ENCODE measurements at places on chromosomes 4 and X.

GRCh38 chrX:50671661-50672060 lies 142.3 kb downstream of the SHROOM4 start:
- no peak for DNase-seq

- DNase-seq: no peak
These were observed 12.1 kb downstream of the ACSL4 start for GRCh38 chrX:109720947-109721346.

DNA sequence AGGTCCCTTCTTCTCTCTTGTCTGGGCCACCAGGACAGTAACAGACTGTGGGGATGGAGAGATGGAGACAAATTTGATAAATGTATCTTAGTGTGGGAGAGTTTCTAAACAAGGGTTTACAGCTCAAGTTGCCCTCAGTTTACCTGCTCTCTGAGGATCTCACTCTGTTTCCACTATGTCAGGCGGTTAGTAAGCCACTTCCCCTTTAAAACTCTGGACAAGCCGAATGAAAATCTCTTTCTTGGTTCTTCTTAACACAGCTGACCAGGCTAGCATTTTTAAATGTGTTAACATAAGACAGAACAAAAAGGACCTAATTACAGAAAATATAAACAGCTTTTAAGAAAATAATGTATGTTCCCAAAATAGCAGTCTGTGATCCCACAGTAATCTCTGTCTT lies 2.9 kb upstream of the SCARB2 start:
- DNase-seq: no peak

DNA sequence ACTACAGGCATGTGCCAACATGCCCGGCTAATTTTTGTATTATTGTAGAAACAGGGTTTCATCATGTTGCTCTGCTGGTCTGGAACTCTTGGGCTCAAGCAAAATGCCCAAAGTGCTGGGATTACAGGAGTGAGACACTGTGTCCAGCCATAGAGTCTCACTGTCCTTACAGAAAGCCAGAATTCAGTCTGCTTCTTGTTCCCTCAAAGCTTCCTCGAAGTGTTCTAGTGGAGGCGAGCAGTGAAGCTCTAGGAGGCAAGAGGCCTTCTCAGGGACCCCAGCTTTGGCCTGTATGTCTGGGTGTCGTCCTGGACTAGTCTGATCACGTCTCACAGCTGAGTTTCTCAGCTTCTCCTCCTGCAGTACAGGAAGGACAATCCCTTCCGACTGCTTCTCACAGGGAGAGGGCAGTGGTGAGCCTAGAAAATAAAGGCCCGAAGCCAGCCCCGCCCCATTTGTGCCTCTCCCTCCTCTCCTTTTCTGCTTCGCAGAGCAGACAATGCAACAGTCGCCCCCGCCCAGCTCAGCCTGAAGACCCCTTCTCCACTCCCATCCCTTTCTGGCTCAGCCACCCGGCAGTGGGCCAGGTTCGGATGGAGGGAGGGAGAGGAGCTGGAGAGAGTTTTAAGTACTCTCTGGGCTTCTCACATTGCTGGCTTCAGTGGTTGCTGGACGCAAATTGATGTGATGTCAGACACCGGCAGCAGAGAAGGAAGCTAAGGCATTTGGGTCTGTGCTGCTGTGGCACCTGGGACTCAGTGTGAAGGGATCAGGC lies 11.1 kb upstream of the FAM3A start:
- peak; percentile 59 for DNase-seq

- no peak for DNase-seq
These were observed 126.8 kb downstream of the NFKB1 start for GRCh38 chr4:102627831-102628523.

DNA sequence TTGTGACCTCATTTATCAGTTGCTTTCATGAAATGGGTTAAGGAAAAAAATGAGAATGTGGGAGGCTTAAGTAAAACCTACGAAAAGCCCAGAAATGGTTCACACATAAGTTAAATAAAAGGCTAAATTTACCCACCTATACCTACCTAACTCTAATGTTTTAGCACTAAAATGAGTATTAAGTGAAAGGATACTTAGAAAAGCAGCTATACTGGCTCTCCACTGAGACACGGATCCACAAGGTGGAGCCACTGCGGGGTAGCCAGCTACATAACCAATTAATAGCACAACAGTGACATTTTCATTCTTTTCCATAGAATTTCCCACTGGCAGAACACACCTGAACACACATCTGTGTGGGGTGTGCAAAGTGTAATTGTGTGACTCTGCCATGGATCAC lies 101.9 kb downstream of the MAML3 start:
- DNase-seq: no peak

DNA sequence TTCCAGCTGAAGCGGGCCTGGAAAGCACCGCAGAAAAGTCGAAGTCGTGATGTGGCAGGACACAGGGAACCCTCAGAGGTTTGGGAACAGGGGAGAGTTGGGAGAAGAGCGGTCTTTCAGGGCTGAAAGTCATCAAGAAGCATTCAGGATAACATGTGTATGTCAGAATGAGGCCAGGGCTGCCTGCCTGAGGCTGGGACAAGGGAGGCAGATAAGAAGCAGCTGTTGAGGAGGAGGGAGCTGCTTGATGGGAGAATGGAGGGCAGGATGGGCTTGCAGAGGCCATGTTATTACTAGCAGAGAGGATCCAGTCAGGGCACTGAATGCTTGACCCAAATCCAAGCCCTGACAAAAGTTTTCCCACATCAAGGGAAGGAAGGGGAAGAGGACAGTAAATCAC lies 132.0 kb downstream of the ATG4A start:
- DNase-seq: no peak

- DNase-seq: no peak
These were observed 500.6 kb upstream of the RPS6KA3 start for GRCh38 chrX:20767346-20767745.

DNA sequence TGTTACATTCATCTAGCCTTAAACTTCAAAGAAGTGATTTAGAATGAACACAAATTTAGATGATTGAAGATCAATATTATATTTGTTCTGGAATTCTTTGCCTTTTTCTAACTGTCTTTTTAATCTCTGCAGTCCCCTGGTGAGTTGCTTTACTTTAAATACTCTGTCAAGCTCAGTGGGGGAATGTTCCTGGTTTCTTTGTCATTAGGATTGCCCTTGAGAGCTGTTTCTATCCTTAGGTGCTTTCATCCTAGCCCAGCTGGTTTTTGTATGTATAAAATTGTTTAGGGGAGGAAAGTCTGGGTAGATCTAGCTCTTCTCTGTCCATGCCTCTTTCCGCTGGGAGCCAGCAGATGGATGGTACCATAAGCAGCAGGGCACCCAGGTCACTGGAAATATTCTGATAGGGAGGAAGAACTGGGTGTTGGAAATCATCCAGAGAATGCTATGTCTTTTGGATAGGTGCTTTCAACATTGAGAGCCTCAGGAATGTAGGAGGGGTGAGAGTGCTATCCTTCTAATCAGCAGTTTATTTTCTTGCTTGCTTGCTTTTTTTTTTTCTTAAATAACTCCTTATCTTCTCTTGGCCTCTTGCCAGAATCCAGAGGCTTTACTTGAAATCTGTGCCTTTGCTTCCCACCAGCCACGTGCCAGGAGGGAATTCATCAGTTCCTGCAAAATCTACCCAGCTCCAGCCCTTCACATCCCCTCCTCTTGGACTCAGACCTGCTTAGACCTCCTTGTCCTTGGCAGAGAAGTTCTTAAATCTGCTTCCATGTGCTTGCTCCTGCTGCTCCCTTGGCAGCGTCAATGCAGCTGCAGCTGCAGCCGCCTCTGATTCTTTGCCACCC lies 215.3 kb upstream of the ANXA3 start:
- DNase-seq: no peak

DNA sequence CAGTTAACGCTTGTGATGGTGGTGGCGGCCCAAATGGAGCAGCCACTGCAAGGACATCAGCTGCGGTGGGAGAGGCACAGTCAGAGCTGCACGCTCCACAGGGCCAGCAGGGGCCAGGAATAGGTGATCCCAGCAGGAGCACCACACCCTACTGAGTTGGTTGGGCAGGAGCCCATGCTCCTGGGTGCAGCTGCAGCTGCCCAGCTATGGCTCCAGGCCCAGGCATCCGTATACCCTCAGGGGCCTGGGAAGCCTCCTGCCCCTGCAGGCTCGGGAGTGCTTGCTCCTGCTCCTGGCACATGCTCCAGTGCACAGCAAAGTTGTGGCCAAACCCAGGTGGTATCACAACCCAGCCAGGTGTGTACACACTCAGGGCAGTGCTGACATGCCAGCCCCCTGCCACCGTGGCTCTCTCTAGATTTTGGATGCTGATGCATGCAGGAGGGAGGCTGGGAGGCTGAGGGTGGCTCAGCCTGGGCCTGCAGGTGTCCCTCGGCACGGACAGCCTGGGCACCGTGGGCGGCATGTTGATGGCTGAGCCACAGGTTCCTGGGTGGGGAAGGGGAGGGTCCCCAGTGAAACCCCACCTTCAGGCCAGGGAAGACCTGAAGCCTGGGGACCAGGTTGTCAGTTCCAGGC lies 150.2 kb downstream of the CXXC4 start:
- no peak for DNase-seq

GRCh38 chr4:95732061-95732460 lies 107.8 kb upstream of the PDHA2 start:
- DNase-seq: no peak

GRCh38 chr4:159400558-159401225 lies 297.8 kb downstream of the RAPGEF2 start:
- DNase-seq: no peak

- DNase-seq: no peak
These were observed 60.1 kb downstream of the APBB2 start for GRCh38 chr4:41154010-41154813.

- DNase-seq: no peak
These were observed 26.4 kb downstream of the NIPAL1 start for GRCh38 chr4:48042979-48043461.

- DNase-seq: no peak
These were observed 2.5 kb upstream of the SPANXD start for GRCh38 chrX:141701072-141701471.

DNA sequence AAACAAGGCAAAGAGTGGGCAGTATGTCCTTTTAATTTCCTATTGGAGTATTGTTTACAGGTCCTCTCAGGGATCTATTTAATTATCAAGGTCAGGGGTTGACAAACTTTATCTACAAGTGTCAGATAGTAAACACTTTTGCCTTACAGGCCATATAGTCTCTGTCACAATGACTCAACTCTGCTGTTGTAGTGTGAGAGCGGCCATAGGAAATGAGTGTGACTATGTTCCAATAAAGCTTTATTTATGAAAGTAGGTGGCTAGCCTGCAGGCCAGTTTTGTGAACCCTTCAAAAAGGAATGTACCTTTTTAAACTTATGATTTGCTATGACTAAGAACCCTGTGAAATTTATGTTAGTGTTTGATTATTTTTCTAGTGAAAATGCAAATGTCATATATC lies 156.1 kb downstream of the GPAT3 start:
- DNase-seq: no peak

DNA sequence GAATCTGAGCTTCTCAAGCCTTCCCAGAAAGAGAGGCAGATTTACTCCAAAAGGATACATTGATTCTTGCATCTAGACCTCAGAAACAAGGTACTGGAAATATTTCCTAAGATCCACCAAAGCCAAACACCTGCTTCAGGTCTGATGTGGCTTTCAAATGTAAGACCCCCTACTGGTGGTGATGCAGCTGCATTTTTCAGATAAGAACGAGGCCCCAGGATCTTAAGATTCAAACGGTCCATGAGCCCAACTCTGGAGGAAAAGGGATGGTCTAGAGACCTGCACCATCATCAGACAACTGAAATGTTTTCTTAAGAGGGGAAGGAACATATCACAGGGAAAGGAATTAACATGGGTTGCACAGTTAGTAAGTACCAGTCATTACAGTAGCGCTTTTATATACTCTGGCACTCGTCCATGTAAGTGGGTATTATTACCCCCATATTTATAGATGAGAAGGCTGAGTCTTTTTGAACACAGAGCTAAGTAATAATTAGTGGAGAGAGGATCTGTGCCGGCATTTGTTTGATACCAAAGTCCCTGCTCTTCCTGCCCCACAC lies 73.7 kb downstream of the LEF1 start:
- no peak for DNase-seq

GRCh38 chr4:169885893-169886292 lies 128.1 kb upstream of the HPF1 start:
- DNase-seq: no peak

DNA sequence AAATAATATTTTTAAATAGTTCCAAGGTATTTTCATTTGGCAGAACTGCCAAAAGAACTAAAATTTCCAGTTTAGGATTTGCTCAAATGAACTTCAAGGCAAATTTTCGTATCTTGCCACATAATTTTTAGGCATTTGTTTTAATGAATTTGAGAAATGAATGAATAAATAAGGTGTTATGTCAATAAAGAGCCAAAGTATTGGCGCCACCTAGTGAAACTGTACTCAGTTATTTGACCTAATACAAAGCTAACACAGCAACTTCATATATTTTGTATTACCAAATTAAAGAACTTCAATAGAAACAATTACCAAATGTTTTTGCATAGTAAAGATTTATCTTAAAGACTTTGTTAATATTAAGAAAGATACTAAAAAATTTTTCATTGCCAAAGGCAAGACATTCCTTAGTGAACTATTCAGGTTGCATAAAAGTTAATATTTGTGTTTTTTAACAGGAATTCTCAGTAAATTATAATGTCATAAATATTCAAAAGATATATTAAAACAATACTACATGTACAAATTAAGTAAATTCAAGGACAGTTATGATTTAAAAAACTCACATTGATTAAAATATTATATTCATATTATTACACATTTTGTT lies 50.3 kb downstream of the STPG2 start:
- no peak for DNase-seq

- DNase-seq: no peak
These were observed 47.5 kb upstream of the WDR19 start for GRCh38 chr4:39134683-39135306.

GRCh38 chr4:185394568-185395237 lies 1.0 kb downstream of the LRP2BP start:
- no peak for DNase-seq

- no peak for DNase-seq
These were observed 13.9 kb downstream of the ACOT9 start for GRCh38 chrX:23729214-23729613.

DNA sequence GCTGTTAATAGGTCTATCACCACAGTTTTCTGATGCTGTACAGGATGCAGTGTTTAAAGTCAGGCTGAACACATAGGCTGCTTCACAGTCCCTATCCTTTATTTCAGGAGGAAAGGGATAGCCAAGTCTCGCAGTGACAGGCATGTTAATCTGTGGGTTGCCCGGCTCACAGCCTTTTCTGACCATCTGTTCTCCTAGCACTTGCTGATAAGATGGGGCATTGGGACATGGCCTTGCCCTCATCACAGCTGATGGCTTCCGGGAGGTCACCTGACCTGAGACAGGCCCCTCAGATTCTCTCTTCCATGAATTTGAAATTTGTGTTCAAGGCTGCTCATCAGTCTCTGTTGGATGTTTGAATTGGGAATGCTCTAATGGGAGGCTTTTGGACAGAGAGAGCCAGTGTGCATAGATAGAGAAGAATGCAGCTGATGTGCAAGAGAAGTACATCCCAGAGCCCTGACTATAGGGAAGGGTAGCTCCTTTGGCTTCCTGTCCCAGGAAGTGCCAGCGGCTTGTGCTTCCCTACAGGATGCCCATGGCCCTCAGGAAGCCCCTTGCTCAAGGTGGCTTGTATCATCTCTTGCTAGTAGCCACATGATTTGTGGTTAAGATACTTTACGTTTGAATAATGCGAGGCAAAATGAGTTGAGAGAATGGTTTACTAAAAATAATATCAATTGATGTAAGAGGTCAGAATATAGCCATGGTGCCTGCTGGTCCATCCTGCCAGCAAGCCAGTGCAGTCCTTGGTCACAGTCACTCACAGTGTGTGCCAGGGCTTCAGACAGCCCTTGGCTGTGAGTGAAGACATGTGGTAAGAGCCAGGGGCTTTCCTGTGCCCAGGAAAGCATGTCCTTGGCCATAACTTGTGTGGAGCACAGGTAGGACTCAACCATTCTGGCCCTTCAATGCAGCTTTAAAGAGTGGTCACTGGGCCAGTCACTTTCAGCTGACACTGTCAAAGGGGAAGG lies 88.6 kb downstream of the TSPAN7 start:
- no peak for DNase-seq

All from SHP77 (cell line).